Posterior cingulate gyrus (tissue), 11 donors: ENCODE measurements at places on chromosomes 6 and 20.

DNA sequence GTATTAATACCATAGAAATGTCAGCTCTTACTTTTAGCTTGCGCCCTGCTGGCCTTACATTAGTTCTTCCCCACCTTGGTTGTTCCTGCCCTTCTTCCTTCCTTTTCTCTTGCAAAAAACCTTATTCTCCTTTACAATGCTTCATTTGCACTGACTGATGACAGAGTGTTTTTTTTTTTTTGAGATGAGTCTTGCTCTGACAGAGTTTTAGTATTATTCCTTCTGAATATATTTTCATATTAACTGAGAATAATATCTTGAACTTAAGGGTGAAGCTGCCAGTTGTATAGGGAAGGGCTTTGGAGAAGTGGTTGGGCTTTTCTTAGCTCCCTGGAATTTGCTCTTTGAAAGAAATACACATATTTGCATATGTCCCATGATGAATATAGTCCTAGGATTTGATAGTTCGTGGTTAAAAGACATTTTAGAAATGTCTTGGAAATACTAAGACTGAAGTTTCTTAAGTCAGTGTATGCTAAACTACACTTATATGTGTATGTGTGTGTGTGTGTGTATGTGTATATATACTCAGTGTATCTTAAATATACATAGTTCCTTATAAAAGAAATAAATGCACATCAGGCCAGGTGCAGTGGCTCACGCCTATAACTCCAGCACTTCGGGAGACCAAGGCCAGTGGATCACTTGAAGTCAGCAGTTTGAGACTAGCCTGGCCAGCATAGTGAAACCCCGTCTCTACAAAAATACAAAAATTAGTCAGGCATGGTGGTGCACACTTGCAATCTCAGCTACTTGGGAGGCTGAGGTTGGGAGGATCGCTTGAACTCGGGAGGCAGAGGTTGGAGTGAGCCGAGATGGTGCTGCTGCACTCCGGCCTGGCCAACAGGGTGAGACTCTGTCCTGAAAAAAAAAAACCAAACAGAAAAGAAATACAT lies 216.1 kb upstream of the MYLIP start:
- no peak for DNase-seq

- DNase-seq: peak; percentile 70
Measured at GRCh38 chr6:34242252-34243130, 5.8 kb downstream of the HMGA1 start.

DNA sequence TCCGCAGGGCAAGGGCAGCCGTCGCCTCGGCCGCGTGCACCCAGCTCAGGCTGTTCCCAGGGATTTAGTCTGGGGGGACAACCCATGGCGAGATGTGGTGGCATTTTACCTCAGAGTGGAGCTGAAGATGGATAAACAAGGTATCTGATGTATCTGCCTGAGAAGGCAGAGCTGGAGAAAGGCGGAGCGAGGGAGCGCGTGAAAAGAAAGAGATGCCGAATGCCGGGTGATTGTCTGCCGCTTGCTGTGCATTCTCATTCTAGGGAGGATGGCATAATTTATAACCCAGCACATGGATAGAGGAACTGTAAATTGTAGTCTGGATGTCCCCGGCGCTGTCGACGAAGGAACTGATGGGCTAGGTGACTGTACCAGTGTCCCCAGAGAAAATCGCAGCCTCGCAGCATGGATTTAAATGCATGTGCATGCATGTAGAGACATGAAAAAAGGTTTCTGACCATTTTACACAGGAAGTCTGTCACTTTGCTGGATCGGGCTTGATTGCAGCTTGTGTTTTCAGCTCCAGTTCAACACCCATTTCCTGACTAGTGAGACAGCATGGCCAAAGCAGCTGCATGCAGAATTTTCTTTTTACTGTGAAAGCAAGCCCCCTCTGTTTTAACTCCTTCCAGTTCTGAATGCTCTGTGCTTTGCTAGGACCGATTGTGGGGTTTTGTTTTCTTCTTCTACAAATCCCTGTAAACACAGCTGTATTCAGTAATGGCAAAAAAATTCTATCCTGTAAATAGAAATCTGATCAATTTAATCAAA lies 149.7 kb downstream of the PRL start:
- peak; percentile 47 for DNase-seq

- DNase-seq: no peak
Measured at GRCh38 chr6:7390226-7390878, 744 bp downstream of the RIOK1 start.

DNA sequence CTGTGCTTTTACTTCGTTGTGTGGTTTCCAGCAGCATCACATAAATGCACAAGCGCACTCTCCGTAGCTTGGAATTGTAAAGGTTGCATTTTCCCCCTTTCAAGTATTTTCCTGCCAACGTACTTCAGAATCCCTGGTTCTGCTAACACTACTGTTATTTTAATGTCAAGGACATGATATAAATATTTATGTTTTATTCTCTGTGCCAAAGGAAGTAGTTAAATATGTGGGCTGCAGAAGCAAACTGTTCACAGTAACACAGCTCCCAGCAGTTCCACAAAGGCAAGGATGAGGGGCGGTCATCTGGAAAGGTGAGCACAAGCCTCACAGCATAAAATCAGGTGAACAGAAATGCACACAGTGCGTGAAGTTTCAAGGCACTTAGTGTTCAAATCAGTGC lies 85.3 kb upstream of the PDE10A start:
- no peak for DNase-seq

GRCh38 chr20:2794202-2794748 lies 6.2 kb downstream of the CPXM1 start:
- DNase-seq: no peak

- DNase-seq: peak; percentile 57
Measured at GRCh38 chr6:97009781-97010492, 85.4 kb downstream of the KLHL32 start.

GRCh38 chr20:57047281-57048026 lies 219.0 kb downstream of the BMP7 start:
- DNase-seq: no peak

- DNase-seq: no peak
Measured at GRCh38 chr6:143675946-143676345, 1.8 kb upstream of the PHACTR2 start.

DNA sequence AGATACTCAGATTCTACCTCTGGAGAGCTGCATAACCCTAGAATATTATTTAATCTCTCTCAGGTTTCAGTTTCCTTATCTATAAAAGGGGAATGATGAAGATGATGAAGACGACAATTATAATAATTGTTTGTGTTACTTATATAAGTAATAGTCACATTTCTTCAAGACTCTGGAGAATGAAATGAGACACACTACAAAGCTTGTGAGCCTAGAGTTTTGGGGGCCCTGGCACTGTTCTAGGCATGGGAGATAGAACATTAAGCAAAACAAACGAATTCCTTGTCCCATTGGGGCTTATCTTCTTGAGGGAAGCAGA lies 5.4 kb upstream of the ZNF217 start:
- DNase-seq: no peak

DNA sequence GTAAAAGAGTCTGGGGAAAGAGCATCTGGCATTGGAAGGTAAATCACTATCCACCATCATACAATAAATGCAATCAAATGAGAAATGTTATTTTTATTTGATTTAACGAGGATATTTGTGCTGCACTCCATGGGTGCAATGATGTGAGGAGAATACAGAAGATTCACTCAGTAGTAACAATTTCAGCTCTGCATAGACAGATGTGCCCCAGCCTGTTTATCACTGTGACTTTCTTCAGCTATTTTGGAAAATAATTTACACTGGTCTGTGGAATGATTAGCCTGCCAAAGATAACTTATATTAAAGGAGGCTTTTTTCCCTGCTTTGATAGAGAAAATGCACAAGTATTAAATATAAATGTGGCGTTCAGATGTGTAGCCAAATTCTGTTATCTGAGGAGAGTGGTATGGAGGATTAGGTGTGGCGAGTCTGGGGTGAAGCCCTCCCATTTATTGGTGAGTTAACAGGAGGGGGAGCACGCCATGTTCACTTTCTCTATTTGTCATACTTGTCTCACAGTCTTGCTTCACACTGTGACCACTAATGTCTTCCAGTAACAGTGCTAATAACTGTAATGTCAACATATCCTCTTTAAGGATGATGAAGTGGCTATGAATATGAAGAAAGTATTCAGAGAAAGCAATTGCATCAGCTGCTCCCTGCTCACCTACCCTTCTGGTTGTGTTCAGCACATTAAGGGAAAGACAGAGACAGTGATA lies 645.6 kb downstream of the MMUT start:
- no peak for DNase-seq

- DNase-seq: no peak
Measured at GRCh38 chr6:27868311-27868710, 43.9 kb downstream of the OR2B2 start.

GRCh38 chr20:52787216-52787615 lies 184.9 kb upstream of the TSHZ2 start:
- no peak for DNase-seq

DNA sequence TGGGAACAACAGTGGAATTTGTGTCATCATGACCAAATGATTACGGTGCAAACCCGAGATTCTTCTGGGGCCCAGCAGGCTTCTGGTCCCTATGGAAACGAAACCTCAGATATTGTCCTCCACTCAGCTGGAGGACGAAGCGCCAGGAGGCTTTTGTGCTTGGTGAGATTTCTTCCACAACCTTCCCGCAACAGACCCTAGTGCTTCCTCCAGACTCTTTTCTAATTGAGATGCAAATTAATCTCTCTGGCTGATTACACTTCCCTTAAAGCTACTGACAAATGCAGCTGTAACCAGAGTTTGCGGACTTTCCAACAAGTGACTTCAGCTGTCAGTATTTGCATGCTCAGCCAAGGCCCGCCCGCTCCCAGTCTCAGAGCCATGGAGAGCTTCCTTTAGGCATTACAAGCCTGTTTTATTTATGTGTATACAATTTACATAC lies 96.0 kb downstream of the INSM1 start:
- DNase-seq: no peak

DNA sequence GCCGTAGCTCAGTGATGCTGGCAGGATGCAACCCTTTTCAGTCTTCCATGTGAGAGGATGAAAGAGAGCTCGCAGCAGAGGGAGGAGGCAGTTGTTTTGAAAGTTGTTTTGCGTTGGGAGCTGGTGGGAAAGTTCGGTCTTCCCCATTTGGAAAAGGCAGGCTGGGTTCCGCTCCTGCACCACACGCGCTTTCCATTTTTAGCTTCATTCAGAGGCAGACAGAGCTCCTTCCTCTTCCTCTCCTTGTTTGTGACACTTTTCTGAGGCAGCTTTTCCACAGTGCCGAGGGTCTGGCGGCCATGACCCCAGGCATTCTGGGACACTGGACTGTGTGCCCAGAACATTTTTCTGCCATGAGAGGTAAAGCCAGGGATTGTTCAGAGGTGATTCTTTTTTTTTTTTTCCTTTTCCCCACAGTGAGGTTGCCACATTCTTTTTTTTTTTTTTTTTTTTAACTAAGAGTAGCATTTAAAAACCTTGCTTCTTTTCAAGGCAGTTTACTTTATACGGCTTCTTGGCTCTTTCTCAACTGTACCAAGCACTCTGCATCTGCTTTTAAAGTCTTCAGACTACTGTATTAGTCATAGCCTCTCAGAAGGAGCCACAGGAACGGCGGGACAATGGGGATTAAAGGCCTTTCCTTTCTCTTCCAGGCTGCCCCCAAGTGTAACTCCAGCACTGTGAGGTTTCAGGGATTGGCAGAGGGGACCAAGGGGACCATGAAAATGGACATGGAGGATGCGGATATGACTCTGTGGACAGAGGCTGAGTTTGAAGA lies 1.6 kb downstream of the PRDM1 start:
- no peak for DNase-seq

DNA sequence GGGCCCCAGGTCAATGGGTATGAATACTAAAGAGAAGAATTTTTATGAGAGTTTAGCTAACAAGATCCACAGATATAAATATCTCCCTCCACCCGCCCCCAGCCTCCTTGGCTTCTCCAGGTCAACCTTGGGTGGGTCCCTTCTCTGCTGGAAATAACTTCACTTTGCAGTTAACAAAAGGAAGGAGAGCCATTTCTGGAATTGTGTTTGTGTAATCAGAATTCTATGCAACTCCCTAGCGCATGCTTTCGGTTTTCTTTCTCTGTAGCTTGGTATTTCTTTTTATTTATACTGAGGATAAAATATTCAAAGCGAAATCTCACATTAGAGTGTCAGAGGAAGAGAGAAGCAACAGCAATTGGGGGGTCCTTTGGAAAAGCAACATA lies 27.1 kb downstream of the RIPOR2 start:
- DNase-seq: no peak

DNA sequence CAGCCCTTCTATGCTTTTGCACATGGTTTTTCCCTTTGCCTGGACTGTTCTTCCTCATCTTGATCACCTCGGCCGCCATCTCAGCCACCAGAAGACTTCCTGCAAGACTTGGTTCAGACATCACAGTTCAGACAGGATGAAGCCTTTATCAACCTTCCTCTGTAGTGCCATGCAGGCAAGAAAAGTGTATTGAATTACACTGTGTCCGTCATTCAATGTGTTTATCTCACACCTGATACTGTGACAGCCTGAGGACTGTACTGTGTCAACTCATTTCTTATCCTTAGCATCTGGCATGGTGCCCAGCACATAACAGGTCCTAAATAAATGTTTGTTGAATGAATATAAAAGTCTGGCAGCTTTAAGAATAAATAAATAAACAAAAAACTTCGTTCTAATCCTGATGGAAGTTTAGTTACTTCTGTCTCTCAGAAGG lies 133.3 kb upstream of the MAN1A1 start:
- no peak for DNase-seq

DNA sequence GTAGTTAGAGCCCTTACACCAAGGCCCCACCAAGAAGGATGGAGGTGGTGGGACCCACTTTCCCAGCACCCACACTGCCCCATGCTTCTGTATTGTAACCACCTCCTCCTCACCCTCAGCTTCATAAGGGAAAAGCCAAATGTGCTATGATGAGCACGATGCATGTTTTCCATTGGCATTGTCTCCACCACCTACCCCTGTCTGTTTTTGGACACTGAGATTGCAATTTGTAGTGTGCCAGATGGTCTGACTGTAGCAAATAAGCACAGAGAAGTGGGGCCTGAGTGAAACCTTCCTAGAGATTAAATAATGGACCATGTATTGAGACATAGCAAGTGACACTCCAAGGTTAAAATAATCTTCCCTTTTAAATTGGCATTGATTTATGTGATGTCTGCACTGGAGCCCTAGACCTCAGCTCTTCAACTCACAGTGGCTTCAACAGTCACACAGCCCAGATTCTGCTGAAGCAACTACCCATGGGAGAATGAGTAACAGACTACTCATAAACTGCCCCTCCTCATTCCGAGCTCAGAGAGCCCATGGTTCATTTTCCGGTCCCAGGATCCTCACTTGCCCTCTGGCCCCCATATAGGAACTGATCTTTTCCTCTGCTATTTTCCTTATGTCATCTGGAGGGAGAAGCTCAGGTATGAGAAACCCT lies 177.9 kb downstream of the COL9A1 start:
- DNase-seq: peak; percentile 6

GRCh38 chr6:47147836-47148344 lies 105.8 kb upstream of the ADGRF1 start:
- no peak for DNase-seq

GRCh38 chr20:17681726-17682102 lies 328 bp downstream of the RRBP1 start:
- no peak for DNase-seq

GRCh38 chr6:149354009-149354408 lies 36.5 kb downstream of the TAB2 start:
- no peak for DNase-seq

GRCh38 chr6:5838656-5839396 lies 167.9 kb downstream of the NRN1 start:
- no peak for DNase-seq

GRCh38 chr6:118710616-118711015 lies 59.2 kb upstream of the CEP85L start:
- no peak for DNase-seq
